SW 1271 (cell line): ENCODE measurements at places on chromosomes 16 and 17.

- no peak for DNase-seq
Observed at GRCh38 chr16:56462064-56462796, 10.9 kb downstream of the OGFOD1 start.

- peak; percentile 90 for DNase-seq
Observed at GRCh38 chr16:86387468-86388440, 122.6 kb upstream of the FOXF1 start.

DNA sequence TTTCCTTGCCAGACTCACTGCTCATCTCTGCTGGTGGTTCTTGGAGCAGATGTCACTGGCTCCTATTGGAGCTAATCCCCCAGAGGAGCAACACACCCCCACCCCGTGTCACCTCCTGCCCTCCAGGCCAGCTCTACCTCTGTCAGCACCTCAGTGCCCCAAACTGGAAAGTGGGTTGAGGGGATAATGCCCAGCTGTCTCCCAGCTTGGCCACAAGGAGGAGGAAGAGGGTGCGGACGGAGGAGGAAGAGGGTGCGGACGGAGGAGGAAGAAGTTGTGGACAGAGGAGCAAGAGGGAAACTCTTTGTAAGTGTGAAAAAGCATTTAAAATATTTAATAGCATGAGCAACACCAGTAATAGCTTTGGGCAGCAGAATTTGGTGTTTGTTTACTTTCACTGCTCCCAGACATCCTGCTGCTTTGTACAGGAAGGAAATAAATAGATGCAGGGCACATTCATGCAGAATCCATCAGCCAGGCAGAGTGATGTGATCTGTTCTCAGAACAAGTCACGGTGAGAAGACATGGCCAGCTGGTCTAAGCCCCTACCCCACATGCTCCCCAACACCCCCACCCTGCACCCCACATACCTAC, 82.5 kb downstream of the C17orf67 start:
- DNase-seq, result no peak

GRCh38 chr16:22346483-22346882, 27.9 kb downstream of the CDR2 start:
- DNase-seq, result no peak

DNA sequence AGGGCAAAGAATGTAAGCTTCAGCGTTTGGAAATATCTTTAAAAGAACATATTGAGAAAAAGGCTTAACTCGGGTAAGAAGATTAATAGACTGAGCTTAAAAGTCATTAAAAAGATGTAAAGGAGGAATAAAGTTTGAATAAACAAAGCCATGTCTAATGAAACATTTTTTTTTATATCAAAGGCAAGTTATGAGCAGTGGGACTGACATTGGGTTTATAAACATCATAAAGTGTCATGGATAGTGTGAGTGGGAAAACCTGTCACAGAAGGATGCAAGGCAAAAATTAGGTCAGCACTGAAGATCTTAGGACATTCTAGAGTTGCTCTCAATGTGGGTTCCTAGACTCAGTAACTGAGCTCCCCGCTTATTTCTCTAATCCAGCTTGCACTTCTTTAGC, 438.0 kb upstream of the CDH11 start:
- no peak for DNase-seq

GRCh38 chr17:73625006-73625405, 19.2 kb downstream of the SDK2 start:
- DNase-seq, result no peak

DNA sequence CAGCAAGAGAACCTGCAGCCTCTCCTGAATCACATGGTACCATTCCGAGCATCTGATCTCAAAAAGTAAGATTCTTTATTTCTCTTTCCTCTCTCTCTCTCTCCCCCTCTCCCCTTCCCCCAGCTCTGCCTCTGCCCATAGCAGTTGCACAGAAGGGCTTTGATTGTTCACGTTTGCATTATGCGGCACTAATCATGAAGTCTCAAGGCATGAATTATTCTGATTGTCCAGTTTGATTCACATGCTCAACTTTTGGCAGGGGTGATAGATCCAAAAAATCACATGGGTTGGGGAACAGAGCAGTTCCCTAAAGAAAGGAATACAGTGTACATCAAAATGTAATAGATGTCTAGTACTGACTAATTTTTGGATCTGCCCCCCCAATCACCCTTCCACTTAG, 380.0 kb upstream of the SOX9 start:
- no peak for DNase-seq

GRCh38 chr16:81694494-81695280, 84.4 kb upstream of the PLCG2 start:
- DNase-seq, result no peak
